ENCODE measurements at places on chromosomes 2 and 18.
A peak's percentile ranks its signal among the peaks of the same experiment; 100 is the strongest.

DNA sequence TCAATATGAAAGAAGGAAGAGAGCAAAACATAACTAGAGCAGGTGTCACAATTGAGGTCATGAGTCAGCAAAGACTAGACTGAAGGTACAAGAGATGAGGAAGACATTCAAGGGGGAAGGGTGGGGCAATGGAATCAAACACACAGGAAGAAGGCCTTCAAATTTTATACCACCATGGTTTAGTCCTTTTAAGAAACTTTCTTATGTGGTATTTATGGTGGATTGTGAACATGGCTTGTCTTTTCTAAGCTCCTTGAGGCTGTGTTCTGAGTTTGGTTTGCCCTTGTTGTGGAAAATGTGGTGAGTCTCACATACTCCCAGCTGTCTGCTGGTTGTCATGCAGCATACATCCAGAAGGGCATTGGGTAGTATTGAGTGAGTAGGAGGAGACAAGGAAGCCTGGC, 62.1 kb downstream of the NABP1 start:
- no peak for DNase-seq

DNA sequence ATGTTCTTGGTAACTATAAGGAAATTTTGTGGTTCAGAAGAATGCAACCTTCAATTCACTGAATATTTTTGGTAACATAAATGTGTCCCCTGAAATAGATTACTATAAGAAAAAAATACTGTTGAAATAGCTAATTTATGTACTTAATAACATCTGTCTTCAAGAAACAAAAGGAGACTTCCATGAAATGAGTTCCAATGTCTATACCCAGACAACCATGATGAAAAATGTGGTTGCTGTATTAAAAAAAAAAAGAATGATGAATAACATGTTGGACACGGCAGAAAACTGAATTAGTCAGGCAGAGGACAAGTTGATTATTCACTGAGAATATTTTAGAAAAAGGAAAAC, 98.5 kb downstream of the TACR1 start:
- DNase-seq: no peak

DNA sequence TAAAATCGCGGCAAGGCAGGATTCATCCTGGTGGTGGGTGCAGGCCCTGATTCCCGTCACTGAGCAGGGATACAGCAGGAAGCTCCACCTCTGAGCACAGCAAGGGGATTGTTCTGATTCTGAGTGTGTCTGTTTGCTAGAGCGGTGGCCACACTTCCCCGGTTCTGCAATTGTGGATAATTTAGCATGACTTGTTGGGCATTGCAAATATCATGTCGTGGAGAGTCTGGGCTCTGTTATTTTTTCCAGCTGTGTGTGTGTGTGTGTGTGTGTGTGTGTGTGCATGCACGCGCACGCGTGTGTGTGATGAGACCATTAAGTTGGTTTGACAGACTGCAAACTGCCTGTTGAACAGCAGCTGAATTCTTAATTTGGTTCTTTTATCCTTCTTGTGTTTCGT, 4.1 kb upstream of the TMEM18 start:
- no peak for DNase-seq

DNA sequence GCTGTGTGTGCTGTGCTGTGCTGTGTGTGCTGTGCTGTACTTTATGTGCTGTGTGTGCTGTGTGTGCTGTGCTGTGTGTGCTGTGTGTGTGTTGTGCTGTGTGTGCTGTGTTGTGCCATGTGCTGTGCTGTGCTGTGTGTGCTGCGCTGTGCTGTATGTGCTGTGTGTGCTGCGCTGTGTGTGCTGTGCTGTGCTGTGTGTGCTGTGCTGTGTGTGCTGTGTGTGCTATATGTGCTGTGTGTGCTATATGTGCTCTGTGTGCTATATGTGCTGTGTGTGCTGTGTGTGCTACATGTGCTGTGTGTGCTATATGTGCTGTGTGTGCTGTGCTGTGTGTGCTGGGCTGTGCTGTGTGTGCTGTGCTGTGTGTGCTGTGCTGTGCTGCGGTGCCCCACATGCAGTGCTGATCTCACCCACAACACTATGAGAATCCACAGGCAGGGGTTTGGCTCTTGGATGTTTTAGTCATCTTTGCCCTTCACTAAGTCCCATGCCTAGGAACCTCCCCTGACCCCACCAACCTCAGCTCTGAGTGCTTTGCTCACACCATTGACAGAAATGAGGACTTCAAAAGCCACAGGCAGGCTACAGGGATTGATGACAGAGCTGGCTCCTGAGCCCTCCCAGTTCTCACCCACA, 30.5 kb upstream of the MAL start:
- DNase-seq: no peak

DNA sequence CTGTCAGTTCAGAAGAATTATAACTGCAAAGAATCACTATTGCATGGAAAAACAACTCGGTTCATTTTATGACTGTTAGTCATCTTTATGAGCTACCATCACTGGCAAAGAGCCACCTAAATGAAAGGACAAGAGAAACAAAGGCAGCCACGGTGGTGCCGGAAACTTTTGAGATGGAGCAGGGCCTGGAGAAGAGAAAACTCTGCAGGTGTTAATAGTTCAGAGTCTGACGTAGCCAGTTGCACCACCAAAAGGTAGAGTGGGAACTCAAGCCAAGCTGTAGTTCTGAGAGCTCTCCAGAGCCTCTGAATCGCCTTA, 110.9 kb downstream of the FTCDNL1 start:
- no peak for DNase-seq

- peak; percentile 43 for DNase-seq
Measured at GRCh38 chr2:85327160-85327821, 498 bp downstream of the TGOLN2 start.

DNA sequence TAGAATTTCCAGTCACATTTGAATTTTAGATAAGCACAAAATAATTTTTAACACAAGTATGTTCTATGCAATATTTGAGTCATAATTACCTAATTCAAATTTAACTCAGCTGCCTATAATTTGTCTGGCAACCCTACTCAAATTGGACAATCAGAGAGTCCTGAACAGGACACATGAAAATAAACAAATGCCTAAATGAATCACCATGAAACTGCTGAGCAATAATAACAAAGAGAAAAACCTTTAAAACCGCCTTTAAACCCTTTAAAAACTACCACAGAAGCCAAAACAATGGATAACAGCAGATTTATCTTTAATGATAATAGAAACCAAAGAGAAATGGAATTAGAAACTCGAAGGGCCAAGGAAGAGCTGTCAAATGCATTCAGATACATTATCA, 39.5 kb downstream of the ARL4C start:
- DNase-seq: no peak

DNA sequence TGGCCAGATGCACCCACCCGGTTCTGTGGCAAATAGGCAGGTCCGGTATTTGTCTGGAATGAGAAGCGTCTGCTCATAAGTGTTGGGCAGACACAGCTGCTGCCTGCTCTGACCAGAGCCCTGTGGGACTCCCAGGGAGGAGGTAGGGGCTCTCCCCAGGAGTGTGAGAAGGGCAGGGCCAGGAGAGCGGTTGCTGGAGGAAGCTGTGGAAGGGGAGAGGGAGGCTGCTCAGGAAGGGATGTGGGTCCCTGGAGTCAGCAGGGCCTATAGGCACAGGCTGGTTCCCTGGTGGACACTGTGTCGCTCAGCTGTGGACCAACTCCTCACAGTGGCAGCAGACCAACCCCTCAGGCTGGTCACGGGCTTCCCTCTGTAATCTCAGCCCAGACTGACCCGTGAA, 109.2 kb downstream of the DYSF start:
- no peak for DNase-seq

GRCh38 chr2:47226923-47227220, 71.8 kb upstream of the STPG4 start:
- DNase-seq: no peak

- DNase-seq: no peak
Measured at GRCh38 chr2:240786355-240786841, 33.6 kb downstream of the KIF1A start.

DNA sequence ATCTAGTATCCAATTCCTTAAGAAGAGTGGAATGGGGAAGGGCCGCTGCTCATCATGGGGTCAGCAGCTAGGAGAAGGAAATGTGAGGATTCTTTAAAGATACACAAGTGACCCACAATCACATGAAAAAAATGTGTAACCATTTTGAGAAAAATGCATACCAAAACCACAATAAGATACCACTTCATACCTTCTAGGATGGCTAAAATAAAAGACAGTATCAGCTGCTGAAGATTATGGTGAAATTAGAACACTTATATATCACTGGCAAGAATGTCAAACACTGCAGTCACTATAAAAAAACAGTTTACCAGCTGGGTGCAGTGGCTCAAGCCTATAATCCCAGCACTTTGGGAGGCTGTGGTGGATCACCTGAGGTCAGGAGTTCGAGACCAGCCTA, 67.9 kb downstream of the C2orf74 start:
- no peak for DNase-seq

GRCh38 chr2:214630402-214631045, 179.0 kb downstream of the BARD1 start:
- no peak for DNase-seq

DNA sequence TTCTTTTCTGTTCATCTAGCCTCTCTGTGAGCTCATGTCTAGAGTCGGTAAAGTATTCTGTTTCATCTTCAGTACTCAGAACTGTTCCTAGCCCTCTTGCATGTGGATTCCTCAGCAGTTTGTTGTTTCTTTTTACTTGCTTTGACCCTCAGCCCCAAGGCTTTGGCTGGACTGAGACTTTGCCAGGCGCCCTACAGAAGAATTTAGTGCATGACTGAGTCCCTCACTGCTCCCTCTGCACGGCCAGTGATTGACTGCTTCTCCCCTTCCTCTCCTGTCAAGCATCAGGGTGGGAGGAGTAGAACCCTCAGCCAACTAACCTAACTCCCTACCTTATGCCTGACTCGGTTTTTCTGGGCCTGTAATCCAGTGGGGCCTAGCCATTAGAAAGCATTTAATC, 109.8 kb downstream of the ESCO1 start:
- DNase-seq: no peak

DNA sequence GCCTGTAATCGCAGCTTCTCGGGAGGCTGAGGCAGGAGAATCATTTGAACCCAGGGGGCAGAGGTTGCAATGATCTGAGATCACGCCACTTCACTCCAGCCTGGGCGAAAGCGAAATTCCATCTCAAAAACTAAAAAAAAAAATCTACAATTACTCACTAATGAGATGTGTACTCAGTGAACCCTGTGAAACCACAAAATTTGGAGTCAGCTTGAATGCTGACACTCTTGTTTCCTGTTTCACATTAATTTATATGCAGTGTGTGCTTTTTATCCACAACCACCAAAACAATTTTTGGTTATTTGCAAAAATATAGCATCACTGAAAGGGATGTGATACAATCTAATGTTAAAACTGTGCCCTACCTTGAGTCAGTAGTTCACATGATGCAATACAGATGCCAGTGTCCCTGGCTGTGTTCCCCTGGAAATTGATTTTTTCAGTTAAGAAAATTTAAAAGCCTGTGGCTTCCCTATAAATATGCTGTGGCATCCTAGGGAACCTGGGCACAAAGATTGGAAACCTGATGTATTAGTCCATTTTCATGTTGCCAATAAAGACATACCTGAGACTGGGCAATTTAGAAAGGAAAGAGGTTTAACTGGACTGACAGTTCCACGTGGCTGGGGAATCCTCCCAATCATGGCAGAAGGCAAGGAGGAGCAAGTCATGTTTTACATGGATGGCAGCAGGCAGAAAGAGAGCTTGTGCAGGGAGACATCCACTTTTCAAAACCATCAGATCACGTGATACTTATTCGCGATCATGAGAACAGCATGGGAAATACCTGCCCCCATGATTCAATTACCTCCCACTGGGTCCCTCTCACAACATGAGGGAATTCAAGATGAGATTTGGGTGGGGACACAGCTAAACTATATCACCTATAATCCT, 337.5 kb upstream of the NT5C1B start:
- no peak for DNase-seq

DNA sequence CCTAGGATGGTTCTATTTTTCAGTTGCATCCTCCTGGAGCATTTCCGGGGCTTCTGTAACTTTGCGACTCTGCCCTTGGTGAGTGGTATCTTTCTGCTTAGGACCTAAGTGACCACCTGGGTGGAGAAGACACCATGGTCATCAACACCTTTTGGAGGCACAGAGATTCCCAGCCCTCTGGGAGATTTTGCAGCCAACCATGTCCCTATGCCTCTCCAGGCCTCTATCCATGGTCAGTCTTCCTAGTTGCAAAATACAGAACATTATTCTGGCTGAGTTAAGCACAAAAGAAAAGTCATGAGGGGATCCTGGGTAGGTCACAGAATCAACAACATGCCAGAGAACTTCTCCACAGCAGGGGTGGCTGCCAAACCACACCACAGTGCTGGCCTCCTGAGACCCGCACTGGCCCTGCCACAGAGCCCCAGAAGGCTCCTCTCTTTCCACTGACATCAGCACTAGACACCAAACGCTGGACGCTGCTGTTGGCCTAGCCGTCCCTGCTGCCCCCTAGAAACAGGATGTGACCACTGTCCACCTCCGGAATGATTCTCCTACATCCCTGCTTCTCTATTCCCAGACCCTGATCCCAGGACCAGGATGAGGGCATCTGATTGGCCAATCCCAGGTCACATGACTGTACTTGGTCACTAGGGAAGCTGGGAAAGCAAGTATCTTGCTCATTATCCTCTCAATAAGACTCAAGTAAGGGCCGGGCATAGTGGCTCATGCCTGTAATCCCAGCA, 47.7 kb downstream of the SMAD7 start:
- DNase-seq: no peak

GRCh38 chr2:187934236-187934635, 357.4 kb upstream of the GULP1 start:
- DNase-seq: no peak

DNA sequence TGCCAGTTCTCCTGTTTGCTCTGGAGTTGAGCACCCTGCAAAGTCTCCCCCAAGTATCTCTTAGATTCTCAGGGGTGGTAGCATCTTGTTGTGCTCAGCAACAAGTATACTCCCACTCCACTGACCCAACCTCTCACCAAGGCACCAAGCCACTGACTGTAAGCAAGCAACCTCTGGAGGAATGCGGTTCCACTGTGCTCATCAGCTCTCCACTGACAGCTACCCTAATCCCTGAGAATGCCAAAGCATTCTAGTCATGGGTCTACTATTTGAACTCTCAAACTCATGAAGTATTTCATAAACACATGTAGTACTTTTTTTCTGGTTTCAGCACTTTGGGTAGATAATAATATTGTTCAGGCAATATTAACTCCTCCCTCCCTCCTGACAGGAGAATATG, 170.0 kb downstream of the EPHA4 start:
- no peak for DNase-seq

DNA sequence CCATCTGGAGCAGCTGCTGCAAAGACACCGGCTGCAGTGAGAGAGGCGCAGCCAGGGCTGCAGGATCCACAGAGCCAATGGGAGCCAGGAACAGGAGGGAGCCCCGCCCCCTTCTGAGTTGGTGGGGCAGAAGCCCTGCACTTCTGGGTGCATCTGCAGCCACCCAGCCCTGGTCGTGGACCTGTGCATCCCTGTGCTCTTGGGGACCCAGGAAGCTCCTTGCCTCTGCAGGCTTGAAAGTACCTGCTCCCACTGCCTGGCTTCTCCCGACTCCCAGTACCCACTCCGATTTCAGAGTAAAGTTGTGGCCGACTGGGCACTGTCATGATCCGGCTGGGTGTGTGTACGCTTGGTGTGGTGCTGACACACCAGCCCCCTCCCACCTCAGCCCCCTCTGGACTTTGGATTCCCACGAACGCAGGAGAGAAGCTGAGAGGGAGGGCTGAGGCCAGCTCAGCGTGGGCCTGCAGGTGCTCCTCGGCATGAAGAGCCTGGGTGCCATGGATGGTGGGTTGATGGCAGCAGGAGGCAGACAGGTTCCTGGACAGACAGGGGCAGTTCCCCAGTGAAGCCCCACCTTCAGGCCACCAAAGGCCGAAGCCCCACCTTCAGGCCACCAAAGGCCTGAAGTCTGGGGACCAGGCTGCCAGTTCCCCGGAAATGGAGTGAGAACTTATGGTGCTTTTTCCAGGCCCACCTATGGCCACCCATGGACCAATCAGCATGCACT, 34.9 kb downstream of the LRRTM4 start:
- no peak for DNase-seq

- no peak for DNase-seq
Measured at GRCh38 chr2:15695582-15696330, 104.1 kb downstream of the DDX1 start.
